ENCODE measurements at places on chromosomes 13 and 19.

DNA sequence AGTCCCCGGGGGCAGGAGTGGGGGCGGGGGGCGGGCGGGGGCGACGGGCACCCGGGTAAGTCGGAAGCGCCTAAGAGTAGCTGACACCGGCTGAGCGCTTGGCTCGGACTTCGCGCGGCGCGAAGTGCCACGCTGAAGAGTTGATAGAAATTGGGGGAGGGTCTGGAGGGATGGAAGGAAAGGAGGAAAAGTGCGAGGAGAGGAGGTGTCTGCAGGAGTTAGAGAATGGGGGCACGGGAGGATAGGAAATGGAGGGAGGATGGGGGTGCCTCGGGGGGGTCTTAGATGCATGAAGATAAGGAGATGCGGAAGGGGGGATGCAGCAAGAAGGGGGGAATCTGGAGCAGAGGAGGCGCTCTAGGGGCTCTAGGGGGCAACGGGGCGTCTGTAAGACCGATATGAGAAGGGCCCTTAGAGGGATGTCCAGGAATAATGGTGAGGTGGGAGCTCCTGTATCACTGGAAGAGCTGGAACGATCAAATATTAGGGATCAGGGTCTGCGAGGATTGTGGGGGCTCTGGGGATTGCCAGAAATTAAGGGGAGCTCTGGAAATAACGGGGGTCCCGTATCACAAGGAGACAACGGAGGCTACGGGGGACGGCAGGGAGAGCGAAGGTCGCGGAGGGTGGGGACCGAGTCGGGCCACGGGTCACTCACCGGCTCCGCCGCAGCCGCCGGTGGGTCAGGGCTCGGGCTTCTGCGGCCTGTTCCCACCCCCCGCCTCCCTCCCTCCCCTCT is at the start of gene MYPOP:
TSS of gene MYPOP (minus strand) at position 702 of the 739 bp plus-strand sequence. CDS start 840 bp downstream, outside the sequence.
- DNase-seq = no peak

GRCh38 chr13:45179428-45179827 is 21.4 kb downstream of the KCTD4 start:
- DNase-seq = no peak

DNA sequence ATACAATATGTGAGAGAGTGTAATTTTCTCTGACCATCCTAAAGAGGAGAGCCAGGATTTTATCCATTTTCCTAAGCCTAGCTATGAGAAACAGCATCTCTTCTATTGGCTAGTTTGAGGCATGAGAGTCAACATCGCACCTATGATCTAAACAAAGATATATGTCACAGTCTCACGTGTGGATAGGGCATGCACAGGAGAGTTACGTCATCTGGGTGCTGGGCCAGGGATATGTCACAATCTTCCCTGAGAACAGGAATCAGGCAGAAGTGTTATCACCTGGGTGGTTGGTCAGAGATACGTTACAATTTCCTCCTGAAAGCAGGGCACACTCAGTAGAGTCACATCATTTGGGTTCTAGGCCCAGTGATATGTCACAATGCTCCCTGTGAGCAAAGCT is 53.9 kb upstream of the ZNF730 start:
- DNase-seq = no peak

- DNase-seq = no peak
Measured at GRCh38 chr13:30848332-30849027, 57.6 kb upstream of the MEDAG start.

GRCh38 chr13:38462605-38463004 is 113.0 kb downstream of the UFM1 start:
- no peak for DNase-seq

DNA sequence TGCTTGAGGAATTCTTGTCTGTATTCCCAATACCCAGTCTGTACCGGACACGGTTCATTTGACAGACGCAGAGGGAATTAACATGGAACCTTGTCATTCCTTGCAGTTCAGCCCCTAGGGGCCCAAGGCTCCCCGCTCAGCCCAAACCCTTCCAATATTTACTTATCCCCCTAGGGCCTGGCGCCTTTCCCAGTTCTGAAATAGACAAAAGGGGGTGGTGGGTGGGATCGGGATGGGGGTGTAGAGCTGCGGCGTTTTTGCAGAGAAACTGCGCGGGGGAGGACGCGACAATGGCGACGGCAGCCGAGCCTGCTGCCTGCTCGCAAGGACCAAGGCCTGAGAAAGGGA is 583 bp downstream of the AKAP8L start:
- DNase-seq = no peak

DNA sequence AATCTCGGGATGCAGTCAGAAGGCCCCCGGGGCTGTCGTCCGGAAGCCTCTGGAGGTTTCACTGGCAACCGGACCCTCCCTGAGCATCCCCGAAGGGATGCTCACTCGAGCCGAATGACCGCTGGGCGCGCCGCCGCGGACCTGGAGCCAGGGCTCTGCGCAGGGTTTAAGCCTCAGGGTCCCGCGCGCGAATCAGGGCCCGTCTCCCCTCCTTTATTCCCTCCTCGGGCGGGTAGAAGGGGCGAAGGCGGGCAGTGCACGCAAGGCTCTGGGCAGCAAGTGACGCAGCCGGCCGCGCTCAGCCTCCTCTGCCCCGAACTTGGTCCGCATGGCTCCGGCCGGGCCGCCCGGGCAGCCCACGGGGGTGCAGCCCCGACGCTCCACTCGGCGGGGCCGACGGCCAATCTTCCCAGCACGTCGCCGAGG is 572 bp downstream of the SHISA2 start:
- DNase-seq = no peak

GRCh38 chr13:76874479-76874878 is 11.7 kb downstream of the KCTD12 start:
- no peak for DNase-seq

DNA sequence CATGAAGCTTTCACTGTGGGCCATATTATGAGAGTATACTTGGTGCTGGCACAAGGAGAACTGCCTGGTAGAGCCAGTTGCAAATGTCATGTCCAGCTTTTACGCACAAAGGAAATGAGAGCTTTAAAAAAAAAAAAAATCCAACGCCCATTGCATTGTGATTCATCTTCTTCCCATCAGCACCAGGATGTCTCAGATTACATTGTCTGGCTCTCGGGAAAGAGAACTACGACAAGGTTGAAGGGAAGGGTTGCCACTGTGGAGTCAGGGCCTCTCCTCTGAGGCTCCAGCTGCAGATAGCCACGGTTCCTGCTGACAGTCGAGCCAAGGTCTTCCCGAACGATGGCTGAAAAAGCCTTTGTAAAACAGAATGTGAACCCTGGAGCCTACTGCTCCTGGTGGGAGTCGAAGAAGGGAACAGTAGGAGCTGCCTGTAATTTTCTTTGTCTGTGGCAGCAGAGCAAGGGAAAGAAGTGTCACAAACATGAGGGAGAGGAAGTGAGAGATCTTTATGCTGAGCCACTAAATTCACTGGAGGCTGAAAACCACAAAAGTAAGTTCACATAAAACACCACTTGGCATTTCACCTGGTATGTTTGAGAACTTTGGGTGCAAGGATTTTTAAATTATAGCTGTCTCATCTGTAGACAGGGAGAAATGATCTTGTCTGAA is 704.7 kb downstream of the DIAPH3 start:
- no peak for DNase-seq

DNA sequence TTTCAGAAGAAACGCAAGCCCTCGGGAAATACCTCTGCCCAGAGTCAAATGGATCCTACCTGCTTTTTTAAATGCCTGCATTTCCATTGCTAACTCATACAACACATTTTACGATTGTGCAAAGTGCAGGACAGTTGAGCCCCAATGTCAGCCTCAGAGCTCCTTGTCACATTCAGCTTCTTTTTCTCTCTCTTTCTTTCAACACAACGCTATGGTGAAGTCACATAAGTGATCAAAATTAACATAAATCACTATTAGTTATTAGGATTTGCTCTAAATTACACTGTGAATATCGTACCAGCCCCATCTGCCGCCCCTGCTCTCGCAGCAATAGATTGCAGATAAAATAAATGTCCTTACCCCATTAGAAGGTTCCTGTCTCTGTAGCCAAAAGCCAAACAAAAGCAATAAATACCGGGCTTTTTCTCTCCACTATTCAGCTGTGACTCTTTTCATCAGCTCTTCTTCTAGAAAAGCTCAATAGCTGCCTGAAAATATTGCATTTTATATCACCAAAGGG is 8.8 kb downstream of the POU4F1 start:
- no peak for DNase-seq

DNA sequence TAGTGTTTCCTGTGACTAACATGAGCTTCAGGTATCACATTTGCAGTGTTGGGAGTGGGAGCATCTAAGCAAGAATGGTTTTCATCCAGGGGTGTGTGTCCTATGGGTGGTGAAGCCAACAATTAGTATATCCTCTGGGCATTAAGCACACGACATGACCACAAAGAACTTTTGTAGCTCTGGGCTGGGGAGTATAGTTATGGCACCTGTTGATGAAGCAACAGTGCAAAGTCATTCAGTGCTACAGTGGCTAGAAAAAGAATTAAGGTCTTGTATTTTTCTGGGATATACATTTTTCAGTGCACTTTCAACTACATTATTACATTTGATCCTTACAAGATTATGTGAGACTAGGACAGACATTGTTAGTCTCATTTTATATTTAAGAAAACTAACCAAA is 21.8 kb downstream of the CCNA1 start:
- no peak for DNase-seq

- no peak for DNase-seq
Measured at GRCh38 chr19:16581971-16582343, 9.7 kb upstream of the SLC35E1 start.

GRCh38 chr13:51942189-51942588 is 69.1 kb downstream of the ATP7B start:
- no peak for DNase-seq

GRCh38 chr19:32876919-32877285 is 7.3 kb upstream of the SLC7A9 start:
- no peak for DNase-seq

DNA sequence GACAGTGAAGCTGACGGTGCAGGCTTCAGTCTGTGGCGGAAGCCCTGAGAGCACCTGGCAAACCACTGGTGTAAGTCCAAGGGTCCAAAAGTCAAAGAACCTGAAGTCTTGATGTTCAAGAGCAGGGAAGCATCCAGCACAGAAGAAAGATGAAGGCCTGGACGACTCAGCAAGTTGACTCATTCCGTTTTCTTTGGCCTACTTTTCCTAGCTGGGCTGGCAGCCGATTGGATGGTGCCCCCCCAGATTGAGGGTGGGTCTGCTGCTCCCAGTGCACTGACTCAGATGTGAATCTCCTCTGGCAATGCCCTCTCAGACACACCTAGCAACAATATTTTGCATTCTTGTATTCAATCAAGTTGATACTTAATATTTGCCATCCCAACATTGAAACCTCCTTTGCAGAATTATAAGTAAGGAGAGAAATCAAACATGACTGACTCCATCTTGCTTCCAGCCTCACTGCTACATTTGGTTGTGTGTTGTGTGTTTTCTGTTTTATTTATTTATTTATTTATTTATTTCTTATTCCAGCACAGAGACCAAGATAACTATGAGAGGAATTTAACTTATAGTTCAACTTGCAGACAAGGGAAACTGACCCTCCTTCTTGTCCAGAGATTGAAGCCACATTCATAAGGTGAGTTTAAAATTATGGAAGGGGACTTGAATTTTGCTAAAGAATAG is 32.8 kb downstream of the IGFL2 start:
- DNase-seq = no peak

DNA sequence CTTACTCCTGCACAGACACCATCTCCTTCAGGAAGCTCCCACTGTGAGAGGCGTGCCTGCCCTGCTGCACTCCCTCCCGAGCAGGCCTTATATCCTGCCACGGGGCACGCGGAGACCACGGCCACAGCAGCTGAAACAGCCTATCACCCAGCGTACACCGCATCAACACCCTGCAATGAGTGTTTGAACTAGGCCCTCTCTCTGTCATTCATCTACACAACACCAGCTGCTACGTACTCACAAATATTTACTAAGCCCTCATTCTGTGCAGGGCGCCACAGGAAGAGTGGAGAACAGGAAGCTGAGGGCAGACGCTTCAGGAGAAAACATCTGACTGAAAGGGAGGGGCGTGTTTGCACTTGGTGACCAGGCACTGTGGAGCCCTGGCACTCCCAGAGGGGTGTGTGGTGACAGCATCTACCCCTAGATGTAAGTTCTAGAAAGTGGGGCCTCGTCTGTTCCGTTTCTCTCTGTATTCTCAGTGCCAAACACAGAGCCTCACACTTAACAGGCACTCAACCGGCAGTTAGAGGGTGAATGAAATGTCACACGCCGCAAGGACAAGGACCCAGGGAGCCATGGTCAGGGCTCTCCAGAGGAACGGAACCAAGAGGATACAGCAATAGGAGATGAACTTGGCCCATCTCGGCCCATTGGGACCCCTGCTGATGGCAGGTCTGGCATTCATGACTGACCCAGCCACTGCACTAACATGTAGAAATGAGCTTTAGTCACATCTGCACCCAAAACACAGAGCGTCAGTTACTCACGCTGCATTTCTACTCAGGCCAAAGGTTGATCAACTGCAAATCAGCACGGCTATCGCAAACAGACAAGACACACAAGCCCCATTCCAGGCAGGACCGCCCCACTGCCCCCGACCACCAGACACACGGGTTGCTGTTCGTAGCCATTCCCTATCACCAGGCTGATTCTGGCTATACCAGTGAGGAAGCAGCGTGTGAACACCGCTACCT is 15.7 kb downstream of the RANBP3 start:
- no peak for DNase-seq
